ENCODE measurements at places on chromosomes 7 and 10. TPM values are rescaled to one million over a fixed set of nuclear protein-coding genes. Genes with fewer than 3 reads are reported as not detected.

The PLA2G12B gene
- not detected for total RNA-seq

The FAM180A gene
- total RNA-seq, result not detected

The SOSTDC1 gene
- not detected for total RNA-seq

The MYO3A gene
- total RNA-seq, result not detected

The PDE1C gene
- not detected for total RNA-seq

The SLC16A9 gene
- 0.12 TPM for total RNA-seq

The SYNPO2L gene
- total RNA-seq, result not detected

All from activated CD4-positive, alpha-beta T cell treated with anti-CD3 and anti-CD28 coated beads, Interleukin-2, amount 10 ng/mL, durations not matched to agents 7 days and 5 days (primary cell).